ENCODE measurements at places on chromosomes 16 and 17.

DNA sequence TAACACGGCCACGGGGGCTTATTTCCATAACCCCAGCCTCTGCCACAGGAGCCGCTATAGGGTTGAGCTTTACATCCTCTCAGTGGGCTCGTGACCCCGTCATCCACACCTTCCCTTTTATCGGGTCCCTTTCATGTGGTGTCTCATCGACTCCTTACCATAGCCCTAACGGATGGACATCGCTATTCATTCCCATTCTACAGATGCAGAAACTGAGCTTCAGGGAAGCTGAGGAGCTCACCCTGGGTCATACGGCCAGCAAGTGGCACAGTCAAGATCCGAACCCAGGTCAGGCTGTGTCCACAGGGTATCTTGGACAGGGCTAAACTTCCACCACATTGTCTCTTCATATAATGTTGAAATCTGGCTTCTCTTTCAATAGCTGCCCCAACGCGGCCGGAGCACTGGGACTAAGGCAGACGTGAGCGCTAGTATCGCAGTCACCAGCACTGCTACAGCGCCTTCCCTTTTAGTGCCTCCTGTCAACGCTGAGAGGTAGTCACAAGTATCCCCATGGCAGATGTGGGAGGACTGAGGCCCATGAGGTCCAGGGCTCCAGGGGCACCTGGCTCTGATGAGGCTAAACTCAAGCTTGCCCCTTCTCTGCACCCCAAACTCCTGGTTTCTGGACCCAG is 50.8 kb downstream of the SOCS1 start:
- DNase-seq: no peak

GRCh38 chr17:7435676-7436555 is 681 bp downstream of the TMEM102 start:
- peak; percentile 30 for DNase-seq

DNA sequence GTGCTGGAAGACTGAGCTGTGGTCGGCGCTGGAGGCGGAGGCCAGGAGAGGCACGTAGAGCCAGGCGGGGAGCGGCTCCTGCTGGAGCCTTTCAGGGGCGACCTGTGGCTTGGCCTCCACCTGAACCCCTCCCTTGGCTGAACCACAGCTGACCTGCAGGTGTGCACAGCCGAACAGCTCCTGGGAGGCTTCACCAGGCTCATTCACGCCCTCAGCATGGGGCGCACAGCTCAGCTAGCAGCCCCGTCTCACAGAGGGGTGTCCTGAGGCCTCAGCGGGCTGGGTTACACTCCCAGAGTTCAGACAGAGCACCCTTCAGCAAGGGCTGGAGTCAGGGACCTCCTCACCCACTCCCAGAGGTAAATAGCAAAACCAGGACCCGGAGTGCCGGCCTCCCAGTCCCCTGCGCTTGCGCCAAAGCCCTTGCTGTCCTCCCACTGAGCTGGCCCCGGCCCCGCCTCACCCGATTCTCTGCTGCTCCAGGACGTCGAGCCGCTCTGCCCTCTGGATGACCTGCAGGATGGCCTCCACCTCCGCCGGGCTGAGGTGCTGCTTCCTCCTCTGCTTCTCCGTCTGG is 31.7 kb downstream of the RPH3AL start:
- DNase-seq: no peak

DNA sequence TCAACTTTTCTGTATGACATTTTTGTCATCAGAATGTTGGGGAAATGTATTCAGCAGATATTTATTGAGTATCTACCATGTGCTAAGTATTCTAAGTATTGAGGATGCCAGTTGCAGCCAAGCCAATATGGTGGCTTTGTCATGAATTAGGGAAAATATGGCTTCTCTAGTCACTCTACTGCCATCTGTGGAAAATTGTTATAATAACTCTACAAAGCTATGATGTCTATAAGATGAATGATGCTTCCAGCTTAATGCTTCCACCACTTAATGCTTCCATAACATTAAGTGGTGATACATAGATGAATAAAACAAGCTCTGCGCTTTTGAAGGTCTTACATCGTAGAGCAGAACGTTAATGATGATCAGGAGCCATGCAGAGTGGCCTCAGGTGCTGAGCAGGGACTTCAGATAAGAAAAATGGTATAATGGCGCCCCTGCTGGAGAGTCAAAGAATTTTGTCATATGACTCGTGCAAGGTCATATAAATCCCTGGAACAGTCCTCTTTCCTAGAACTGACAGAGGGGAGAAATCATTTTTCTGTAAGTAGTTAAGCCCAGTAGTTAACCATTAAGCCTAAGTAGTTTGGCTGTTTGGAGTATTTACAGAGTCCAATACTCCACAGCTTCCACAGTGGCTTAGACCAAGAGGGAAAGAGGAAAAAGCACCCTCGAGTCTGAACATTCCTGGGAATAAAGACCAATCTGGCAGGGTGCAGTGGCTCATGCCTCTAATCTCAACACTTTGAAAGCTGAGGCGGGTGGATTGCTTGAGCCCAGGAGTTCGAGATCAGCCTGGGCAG is 2.7 kb upstream of the TMIGD1 start:
- no peak for DNase-seq

GRCh38 chr17:68567035-68567434 is 34.1 kb downstream of the FAM20A start:
- no peak for DNase-seq

DNA sequence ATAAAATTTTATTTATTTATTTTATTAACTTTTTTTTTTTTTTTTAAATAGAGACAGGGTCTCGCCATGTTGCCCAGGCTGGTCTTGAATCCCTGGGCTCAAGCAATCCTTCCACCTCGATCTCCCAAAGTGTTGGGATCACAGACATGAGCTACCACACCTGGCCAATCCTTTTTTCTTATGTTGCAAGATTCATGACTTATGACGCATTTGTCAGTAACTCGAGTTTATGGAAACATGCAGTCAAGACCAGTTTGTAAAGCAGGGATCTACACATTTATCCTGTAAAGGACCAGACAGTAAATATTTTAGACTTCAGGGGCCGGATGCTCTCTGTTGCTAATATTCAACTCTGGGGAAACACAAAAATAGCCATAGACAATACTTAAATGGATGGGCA is 9.4 kb upstream of the MAP2K6 start:
- DNase-seq: no peak

DNA sequence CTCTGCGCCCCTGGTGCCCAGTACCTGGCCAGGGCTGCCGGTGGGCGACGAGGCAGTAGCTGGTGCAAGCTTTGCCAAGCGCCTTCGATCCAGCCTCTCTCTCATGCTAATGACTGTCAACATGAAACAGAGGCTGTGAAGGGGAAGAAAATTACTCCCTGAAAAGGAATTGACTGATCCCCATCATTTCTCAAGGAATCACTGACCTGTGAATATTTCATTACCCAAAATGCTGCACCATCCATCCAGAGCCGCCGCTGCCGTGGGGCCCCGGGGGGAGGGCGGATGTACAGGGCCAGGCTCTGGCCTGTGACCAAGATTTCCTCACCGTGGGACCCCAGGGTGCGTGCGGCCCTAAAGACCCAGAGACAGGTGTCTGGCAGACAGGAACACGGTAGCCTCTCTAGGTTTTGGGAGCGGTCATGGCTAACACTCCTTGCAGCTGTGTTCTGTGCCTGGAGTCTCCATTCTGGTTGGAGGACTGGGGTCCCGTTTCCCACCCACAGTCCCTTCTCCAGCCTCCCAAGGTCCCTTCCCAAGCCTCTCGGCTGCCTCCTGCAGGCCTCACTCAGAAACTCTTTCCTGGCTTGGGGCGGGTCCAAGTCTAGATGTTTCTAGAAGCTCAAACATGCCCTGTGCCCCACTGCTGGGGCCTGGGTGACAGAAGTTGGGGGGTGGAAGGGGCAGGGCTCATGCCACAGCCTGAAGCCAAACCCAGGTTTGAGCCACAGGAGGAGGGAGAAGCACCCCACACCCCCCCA is 73.3 kb downstream of the ENGASE start:
- no peak for DNase-seq

- DNase-seq: no peak
Measured at GRCh38 chr17:66357037-66357436, 54.6 kb downstream of the PRKCA start.

DNA sequence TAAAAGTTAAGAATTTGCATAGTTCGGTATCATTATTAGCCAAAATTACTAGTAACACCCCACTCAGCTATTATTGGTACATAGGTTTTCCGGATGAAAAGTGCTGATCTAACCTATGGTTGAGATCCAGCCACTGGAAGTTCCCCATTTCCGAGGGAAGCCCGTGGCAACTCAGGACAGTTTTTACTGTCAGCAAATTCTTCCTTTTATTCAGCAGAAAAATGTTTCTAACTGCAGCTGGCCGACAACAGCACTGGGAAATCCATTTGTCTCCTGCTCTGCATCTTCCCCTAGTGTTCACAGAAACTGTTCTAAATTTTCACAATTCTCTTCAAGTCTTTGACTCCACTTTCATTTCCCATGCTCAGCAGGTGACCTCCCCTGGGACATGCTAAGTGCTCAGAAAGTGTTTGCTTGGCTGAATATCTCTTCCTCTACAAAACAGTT is 15.5 kb upstream of the MMD start:
- no peak for DNase-seq

DNA sequence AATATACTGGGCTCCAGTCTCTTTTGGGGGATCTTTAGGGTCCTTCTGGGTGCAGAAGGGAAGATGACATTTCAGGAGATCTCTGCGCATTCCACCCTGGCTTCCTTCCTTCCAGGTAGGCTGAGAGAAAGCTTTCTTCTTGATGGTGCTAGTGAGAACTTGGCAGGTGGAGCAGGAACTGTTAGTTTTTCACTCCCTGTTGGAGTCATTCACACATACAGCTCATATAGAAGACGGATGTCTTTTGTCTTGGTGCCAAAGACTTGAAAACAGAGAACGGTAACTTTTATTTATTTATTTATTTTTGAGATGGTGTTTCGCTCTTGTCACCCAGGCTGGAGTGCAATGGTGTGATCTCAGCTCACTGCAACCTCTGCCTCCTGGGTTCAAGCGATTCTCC is 43.9 kb downstream of the PITPNC1 start:
- no peak for DNase-seq

DNA sequence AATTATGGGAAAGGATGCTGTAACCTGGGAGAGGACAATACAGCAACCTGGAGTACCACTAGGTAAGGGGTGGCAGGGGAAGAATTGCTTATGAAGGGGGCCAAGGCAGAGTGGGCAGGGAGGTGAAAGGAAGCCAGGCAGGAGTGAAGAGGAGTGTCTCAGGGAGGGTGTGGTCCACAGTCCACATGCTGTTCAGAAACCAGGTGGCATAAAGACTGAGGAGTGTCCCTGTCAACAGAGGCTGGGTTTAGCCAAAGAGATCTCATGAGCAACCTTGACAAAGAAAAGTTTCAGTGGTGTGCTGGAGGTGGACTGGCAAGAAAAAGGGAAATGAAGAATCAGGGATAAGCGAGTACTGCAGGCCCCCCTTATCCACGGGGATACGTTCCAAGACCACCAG is 88.4 kb downstream of the SPACA3 start:
- no peak for DNase-seq

DNA sequence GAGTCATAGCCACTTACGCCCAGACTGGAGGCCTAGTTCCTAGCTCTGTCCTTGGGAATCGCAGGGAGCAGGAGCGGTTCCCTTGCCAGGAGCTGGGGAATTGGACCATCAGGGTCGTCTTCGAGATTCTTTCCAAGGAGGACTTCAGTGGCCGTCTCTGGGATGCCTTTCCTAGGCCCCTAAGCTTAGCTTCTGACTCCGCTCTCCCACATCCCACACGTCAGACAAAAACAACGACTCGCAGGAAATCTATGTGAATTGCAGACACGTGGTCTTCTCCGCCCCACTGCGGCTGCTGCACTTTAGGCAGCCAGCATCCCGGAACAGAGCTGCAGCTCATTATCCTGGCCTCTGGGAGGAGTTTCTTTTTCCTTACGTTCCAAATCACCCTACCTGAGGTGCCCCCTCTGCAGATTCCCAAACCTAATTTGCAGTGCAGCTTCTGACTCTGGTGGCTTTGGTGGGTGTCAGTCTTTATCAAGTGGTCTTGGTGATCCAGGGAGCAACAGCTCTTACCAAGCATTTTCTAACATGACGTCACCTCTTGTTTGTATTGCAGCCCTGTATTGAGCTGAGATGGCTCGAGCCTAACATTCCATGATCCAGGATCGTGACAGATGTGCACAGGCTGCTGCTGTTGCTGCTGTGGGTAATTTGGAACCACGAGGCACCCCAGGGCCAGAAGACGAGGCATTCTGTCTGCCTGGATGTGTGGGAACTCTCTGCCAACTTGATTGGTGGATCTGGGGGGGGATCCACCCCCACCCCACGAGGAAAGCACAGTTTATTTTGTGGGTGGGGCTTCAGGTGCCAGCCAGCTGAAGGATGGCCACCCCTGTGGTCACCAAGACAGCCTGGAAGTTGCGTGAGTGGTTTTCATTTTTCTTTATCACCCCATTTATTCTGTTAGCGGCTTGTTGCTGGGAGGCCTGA is 1.1 kb downstream of the KATNB1 start:
- DNase-seq: no peak

DNA sequence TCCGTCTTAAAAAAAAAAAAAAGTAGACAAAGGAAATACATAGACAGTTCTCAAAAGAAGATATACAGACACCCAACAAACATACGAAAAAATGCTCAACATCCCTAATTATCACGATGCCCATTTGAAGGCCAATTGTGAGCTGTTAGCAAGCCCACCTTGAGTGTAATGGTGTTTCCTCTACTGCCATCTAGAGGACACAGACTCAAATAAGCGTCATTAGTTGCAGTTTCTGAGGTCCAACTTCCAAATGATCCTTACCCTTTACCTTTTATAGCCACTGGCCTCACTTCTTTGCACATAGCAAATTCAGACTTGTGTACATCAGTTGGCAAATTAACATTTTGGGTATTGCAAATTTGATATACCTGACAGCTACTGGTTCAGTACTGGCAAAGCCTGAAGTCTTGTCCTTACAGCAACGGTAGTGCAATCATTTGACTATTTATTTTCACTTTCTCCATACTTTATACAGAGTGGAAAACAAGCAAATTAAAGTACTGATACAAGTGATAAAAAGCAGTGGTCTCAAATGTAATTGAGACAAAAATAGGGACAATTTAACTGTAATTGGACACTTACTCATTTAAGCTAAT is 536.3 kb upstream of the EEF2KMT start:
- no peak for DNase-seq

- DNase-seq: no peak
Measured at GRCh38 chr16:13923703-13924298, 3.8 kb downstream of the ERCC4 start.

GRCh38 chr17:6571452-6571781 is 15.1 kb upstream of the PITPNM3 start:
- DNase-seq: no peak

Data from stimulated activated CD4-positive, alpha-beta T cell treated with anti-CD3 and anti-CD28 coated beads, TNF-alpha, amount 100 ng/mL, for 48 hours (primary cell).